Central memory CD4-positive, alpha-beta T cell (primary cell): ENCODE measurements at places on chromosomes 16 and 17.

DNA sequence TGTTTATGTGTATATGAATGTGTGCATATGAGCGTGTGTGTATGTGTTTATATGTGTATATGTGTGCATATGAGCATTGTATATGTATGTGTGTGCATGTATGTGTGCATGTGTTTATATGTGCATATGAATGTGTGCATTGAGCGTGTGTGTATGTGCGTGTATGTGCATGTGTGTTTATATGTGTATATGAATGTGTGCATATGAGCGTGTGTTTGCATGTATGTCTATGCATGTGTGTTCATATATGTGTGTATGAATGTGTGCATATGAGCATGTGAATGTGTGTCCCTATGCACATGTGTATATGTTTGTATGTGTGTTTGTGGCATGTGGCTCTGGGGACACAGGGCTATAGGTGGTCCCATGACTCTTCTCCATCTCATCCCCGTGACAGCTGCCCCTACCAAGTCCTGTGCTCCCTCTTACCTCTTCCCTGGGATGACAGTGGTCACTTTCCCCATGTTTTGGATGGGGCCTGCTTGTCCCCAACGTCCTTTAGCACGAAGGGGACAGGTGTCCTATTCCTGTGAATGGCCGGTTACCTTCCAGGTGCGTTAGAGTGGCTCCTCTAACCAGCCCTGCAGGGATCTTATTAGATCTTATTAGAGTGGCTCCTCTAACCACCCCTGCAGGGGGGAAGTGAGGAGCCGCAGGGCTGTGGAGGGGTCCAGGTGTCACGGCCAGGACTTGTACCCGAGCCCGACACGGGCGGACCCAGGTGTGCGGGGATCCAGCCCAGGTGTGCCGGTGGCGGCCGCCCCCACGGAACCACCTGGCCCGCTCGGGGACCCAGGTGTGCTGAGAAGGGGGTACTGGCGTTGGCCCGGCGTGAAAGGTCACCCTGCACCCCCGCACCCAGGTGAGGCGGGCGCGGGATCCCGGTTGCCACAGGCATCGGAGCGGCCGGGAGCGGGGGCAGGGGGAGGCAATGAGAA is 105.6 kb downstream of the SEC14L1 start:
- no peak for DNase-seq

- DNase-seq: no peak
Observed at GRCh38 chr16:82833378-82833993, 206.7 kb downstream of the CDH13 start.

- no peak for DNase-seq
Observed at GRCh38 chr16:80142281-80142680, 398.5 kb upstream of the DYNLRB2 start.

DNA sequence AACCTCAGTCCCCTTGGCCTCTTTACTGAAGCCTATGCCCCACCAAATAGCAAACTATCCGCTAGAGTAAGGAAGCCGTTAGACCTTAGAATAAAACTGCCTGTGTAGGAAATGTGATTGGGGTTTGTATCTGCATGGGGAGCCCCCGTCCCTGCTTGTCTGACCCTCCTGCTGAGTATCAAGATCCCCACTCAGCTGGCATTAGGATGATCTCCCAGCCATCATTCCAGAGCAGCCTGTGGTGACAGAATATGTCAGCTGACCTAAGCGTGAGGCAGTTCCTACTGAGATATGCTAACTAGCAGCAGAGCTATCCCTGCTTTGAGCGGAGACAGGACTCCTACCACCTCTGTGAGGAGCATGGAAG is 645 bp upstream of the GFOD2 start:
- DNase-seq: no peak

- DNase-seq: no peak
Observed at GRCh38 chr16:89114159-89114981, 20.7 kb downstream of the ACSF3 start.

GRCh38 chr16:51166091-51166490 is 15.0 kb upstream of the SALL1 start:
- no peak for DNase-seq

- DNase-seq: no peak
Observed at GRCh38 chr17:6608321-6608720, 32.2 kb downstream of the KIAA0753 start.

DNA sequence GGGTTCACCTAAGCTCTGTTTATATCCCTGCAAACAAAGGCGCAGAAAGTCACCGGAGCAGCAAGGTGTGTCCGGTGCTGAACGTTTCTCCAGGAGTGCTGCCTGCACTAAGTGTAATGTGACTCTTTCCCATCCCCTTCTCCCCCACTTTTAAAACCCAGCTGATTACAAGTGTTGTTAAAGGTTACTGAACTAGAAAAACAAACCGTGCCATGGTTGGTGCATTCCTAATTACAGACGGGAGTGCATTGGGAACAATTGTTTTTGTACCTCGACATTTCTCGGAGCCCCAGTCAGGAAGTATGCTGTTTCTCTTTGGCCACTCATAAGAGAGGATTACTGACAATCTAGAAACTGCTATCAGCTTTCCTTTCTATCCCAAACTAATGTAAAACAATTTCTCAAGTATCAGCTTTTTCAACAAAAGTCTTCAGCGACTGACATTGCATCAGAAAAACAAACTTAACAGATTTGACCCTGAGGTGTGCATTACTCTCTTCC is 441.0 kb upstream of the SALL1 start:
- no peak for DNase-seq

DNA sequence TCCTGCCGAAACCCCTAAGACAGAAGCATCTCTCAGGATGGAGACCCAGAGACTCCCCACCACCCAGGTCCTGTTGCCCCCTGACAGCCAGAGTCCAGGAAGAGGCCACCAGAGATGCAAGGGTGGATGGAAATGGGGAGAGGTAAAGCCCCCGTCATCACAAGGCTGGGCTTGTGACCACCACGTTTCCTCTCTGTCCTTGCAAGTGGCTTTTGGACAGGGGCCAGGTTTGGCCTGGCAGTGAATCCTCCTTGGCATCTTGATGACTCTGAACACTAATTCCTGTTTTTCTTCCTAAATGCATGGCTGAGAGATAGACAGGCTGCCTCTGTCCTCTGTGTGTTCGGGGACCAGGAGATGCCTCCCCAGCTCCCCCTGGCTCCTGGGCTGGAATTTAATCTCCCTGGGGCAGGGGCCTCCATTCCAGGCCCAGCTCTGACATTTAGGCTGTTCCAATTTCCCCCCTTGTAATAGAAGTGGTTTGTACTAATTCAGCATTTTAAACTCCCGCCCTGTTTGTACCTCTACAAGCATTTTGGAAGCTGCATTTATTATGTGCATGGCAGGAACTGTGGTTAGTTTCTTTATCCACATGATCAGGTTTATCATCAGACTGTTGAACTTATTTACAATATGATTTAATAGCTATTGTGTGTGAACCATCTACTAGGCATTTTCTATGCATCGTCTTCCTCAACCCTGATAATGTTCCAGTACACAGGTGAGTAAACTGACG is 116.1 kb upstream of the IRX6 start:
- no peak for DNase-seq

DNA sequence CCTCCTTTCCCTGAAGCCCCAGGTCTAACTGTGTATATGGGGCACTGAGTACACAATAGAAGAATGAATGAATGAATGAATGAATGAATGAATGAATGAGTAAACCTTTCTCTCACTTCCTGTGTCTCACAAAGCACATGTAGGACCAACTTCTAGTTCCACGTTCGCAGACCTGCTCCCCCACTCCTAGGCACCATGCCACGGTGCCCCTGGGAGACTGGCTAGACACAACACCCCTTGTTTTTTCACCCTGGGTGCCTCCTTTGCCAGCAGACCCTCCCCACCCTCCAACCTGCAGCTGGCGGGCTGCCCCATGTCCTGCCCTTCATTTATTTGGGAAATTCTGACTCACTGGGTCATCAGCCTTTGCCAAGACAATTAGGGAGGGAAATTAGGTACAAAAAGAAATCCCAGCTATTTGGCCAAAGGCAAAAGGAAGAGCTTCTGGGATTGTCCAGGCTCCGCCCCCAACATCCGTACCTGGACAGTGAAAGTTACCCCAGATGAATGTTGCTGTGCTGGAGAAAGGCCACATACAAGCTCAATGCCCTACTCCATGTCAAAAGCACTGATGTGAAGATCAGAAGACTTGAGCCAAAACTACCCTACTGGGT is 7.7 kb downstream of the CES1 start:
- no peak for DNase-seq

- no peak for DNase-seq
Observed at GRCh38 chr17:71023249-71024030, 854.1 kb downstream of the KCNJ2 start.

DNA sequence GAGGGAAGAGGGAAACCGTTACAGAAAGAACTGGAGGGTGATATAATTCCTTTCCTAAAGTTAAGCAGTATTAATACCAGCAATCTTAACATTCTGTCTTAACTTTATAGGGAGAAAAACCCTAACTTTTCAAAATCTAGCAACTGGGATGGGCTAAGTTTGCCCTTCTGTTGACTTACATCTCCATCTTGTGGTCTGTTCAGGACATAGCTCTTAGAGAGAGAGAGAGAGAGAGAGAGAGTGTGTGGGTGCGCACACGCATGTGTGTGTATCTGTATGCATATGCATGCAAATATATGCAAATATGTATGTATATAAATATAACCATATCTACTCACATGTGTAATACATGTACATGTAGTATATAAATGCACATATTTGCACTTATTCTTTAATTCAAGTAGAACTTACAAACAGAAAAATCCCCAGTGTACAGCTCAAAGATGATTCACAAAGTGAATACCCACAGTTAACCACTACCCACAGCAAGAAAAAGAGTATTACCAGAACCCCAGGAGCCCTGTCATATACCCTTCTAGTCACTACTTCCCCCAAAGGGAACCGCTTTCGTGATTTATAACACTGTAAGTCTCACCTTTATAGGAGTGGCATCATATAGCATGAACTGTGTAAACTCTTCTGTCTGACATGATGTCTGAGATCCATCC is 46.5 kb downstream of the STX8 start:
- no peak for DNase-seq

- peak; percentile 25 for DNase-seq
Observed at GRCh38 chr17:21019976-21020586, 22.7 kb downstream of the USP22 start.

- peak; percentile 94 for DNase-seq
Observed at GRCh38 chr16:3158510-3159314, 23.9 kb downstream of the ZNF213 start.

DNA sequence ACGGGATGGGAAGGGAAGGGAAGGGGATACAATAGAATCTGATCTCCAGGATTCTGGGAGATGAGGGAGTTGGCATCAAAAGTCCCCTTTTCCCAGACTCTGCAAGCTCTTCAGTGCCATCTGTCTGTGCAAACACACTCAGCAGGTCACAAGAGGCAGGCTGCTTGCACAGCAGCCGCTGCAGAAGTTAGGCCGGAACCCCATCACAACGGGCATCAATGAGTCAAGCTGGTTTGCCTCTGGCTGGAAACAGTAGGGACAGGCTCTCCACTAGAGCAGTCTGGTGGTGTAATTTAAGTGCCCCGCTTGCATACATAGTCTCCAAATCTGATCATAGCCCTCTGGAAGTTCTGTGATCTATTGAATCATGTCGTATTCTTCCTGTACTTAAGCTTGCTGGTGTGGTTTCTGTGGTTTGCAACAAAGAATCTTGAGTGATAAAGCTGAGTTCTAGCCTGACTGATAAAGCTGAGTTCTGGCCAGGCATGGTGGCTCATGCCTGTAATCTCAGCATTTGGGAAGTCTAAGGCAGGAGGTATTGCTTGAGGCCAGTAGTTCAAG is 33.7 kb upstream of the KDM8 start:
- DNase-seq: peak; percentile 91

GRCh38 chr16:85845266-85845665 is 45.8 kb downstream of the COX4I1 start:
- DNase-seq: no peak

- no peak for DNase-seq
Observed at GRCh38 chr16:78925083-78925767, 675.3 kb downstream of the MAF start.

GRCh38 chr17:278055-278675 is 74.4 kb downstream of the RPH3AL start:
- no peak for DNase-seq

DNA sequence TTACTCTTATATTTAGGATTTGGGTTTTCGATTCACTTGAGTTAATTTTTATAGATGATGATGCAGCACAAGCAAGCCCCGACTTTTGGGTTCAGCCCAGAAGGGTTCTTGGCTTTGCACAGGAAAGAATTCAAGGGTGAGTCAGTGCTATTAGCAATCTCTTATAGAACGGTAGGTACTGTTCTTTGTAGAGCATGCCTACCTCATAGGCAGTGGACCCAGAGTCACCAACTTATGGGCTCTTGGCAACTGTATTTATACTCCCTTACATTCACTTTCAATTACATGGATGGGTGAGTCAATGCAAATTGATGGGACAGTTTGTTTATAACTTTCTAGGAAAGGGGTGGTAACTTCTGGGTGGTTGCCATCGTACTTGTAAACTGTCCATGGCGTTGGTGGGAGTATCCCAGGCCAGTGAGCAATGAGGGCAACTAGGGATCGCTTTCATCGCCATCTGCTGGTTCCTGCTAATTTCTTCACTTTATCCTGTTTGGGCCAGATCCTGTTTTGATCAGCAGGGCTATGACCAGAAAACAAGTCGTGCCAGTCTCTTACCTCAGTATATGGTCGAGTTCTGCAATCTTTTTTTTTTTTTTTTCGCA is 362.6 kb downstream of the CNTNAP4 start:
- no peak for DNase-seq

GRCh38 chr16:12089492-12090150 is 113.1 kb downstream of the SNX29 start:
- DNase-seq: peak; percentile 17

GRCh38 chr17:28928061-28928460 is 23.3 kb downstream of the PHF12 start:
- DNase-seq: no peak

DNA sequence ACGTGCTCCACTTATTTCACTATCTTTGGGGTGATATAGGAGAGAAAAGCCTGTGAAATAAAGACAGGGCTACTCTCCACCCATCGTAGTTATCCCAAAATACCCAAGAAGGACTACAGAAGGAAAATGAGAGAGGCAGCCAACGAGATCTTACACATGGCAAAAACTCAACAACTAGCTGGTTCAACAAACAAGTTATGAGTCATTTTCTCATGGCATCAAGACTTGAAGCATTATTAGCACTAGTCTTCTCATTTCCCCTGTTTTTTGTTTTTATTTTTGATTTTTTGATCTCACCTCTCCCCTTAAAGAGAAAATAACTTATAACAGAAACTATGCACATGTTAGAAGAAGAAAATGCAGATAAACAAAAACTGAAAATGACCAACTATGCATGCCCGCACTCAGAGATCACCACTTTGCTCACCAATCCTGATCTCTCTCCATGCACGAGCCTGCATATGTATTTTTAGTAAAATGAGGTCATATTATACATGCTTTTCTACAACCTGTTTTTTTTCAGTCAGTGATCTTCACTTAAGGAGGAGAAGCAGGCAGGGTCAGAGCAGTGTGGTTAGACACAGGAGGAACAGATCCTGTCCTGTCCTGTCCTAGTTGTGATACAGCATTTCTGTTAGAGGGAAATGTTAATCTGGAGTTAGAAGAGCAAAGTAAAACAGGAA is 22.8 kb downstream of the FAM117A start:
- DNase-seq: no peak
